ENCODE measurements at places on chromosomes 13 and 19.

DNA sequence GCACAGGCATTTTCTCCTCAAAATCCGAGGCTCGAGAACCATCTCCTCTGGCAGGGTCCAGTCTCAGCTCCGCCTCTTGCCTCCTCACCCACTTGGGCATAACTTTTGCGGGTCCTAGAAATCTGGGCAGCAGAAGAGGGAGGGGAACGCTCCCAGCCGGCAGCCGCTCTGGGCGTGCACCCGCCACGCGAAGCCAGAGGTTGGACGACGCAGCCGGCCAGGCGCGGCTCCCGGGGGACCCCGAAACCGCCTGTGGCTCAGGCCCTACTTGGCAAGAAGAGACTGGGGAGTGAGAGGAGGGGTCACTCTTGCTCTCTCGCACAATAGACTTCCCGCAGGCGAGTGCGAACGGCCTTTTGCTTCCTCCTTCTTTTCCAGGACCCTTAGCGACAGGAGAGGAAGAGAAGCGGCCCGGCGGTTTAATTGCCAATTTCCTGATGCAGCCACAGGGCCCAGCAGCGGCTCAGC, 6.0 kb upstream of the SOX1 start:
- DNase-seq, result no peak

- DNase-seq, result no peak
Measured at GRCh38 chr19:47762151-47762550, 16.4 kb upstream of the SELENOW start.

DNA sequence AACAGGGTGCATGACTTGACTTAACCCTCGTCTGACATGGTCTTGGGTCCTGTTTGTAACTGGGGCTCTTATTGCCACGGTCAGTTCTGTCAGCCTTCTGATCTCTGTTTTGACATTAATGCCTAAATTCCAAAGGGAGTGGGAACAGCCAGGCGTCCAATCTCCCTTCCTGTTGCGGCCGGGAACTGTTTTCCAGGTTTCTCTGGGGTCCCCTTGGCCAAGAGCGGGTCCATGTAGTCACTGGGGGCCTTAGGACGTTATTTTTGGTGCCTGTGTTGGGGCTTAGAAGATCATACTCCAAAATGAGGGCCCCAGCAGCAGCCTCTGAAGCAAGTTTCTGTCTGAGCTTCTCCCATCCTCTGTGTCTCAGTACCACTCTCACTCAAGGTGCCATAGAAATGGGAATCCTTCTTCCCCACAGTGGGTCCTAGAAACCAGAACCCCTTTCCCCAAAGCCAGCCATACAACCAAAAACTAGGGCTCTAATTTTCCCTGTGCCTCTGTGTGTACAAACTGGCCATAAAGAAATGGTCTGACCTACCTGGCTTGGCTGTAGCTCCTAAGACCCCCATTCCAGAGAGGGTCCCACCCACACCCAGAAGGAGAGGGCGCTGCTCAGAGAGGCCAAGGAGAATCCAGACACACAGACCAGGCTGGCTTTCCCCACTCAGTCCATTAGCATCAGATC, 50.4 kb downstream of the C13orf46 start:
- no peak for DNase-seq

GRCh38 chr13:113959198-113959597, 14.7 kb downstream of the C13orf46 start:
- DNase-seq, result no peak

DNA sequence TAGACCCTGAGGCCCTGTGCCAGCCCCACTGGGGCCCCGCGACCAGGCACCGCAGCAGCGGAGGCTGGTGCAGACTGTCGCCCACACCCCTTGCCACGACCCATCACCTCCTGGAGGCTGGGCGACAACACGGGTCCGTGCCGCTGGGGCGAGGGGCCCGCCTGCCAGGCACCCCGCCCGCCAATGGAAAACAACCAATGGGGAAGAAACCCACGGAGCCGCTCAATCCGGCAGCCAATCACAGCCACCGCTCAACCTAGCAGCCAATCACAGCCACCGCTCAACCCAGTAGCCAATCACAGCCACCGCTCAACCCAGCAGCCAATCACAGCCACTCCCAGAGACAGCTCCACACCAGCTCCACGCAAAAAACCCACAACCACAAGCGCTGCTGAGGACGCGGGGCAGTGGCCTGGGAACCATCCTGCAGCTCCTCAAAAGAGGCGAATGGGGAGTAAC, 29.7 kb downstream of the GPX4 start:
- DNase-seq, result peak; percentile 51

DNA sequence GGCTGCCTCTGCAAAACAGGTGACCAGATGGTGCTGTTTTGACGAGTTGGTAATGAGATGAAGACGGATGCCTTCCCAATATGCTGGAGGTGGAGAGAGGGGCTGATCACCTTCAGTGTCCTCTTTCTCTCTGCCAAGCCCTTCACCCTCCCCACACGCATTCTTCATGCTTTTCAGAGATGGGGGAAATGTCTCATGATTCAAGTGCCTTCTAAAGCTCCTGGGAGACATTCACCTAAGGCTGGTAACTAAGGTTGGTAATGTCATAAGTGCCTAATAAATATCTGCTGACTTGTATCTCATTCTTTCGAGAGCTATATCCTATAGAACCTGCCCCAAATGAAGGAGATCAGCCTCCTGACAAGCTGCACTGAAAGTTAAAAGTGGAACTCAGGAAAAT, 86.2 kb upstream of the MBNL2 start:
- no peak for DNase-seq

- DNase-seq, result no peak
Measured at GRCh38 chr13:98984118-98984517, 6.3 kb upstream of the DOCK9 start.

GRCh38 chr13:72839831-72840426, 58.0 kb downstream of the PIBF1 start:
- DNase-seq, result no peak

GRCh38 chr19:28607066-28607583, 605.8 kb downstream of the UQCRFS1 start:
- no peak for DNase-seq

DNA sequence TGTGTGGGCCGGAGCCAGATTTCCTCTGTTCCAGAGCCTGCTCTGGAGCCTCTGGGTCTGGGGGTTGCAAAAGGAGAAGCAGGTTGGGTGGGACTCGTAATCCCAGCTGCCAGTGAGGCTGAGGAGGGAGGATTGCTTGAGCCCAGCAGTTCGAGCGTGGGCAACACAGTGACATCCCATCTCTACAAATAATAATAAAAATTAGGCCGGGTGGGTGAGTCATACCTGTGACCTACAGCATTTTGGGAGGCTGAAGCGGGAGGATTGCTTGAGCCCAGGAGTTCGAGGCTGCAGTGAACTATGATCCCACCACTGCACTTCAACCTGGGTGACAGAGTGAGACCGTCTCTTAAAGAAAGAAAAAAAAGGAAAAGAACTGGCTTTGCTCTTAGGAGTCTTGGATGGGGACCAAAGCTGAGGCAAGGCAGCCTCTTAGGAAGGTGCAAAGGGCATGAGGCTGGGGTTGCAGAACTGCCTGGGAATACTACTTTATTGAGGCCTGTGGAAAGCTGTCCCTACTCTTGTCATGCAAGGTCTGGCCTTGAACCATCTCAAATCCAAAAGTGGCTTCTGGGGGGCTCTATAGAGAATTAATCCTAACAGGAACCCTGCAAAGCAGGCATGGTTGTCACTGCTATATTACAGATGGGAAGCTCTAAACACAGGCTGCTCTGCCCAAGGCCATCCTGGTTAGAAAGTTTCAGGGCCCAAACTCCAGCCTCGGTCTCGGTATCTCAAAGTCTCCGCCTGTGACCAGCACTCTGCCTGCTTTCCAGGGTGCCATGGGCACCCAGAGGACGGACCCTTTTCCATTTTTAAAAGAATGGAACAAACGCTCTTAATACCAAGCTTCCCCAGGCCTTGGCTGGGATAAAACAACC, 880 bp upstream of the C19orf12 start:
- DNase-seq, result no peak

- DNase-seq, result no peak
Measured at GRCh38 chr19:38223119-38223523, 901 bp downstream of the DPF1 start.

- no peak for DNase-seq
Measured at GRCh38 chr19:29364999-29365398, 152.0 kb upstream of the UQCRFS1 start.

DNA sequence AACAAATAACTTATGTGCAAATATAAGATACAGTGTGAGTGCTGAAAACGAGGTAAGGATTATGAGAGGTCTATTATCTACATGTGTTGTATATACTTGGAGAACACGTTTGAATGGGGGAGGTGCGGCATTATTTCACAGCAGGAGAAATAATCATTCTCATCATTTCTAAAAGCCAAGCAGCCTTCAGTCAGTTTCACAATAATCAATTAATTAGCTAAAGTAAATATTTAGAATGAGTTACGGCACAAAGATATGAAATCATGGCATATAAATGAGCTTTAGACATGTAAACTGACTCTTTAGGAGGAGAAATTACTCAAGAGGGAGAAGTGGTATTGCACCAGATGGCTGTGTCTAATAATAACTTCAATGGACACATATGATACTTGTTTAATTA, 366.6 kb downstream of the DNAJC15 start:
- DNase-seq, result no peak

DNA sequence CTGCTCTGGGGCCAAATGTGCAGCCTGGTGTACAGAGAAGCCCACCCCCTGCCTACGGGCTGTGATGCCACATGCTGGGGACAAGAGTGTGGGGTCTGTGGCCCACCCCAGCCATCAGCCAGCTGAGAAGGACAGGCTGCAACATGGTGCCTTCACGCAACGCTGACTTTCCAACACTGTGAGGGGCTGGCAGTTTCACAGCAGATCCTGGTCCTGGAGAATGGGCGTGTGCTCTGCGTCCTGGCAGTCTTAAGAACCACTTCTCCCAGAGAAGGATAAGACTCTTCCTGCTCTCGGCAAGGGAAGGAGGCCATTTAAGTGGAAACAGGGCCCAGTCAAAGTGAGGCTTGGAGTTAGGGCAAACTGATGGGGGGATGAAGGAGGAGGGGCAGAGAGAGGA, 4.6 kb downstream of the LRRC4B start:
- DNase-seq, result no peak

DNA sequence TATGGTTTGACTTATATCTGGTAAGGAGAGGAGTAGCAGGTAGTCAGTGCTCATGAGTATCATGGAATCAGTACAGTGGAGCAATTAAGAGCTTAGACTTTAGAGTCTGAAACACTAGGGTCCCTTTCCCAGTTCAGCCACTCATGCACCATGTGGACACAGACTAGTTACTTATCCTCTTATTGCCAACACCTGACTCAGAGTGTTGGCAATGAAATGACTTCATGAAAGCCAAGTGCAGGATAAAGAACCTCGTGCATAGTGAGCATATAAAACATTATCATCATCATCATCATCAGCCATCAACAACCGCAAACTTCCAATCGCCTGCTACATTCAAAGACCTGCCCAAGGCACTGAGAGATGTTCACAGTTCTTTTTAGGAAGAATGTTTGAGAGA, 164.2 kb downstream of the FOXO1 start:
- DNase-seq, result no peak

- no peak for DNase-seq
Measured at GRCh38 chr19:56156768-56157167, 15.7 kb downstream of the ZNF444 start.

DNA sequence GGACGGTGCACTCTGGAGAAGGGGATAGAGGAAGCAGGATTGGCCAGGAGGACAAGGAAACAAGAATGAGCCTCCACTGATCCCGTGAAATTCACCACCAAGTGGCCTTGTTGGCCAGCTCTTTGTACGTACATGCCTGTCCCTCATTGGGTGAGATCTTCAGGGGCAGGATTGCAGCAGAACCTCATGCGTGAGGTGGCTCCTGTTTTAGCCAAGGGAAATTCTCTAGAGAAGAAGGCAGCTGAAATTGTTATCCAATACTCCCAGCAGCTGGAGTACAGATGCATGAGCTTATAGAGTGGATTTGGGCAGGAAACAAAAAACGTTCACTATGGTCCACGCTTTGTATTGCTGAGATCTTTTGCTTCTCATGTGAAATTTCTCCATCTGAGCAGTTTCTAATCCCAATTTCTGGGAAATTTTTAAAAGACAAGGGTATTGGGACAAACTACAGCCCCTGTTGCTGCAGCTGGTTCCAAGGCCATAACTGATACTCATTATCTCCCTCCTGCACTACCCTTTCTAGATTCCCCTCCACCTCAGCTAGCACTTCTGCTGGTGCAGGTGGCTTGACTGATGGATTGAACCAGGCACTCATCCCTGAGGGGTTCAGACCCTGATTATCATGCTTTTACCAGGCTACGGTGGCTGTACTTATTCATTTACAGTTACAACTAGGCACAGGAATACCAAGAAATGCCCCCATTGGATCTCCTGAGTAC, 3.9 kb upstream of the RNF6 start:
- DNase-seq, result no peak

- no peak for DNase-seq
Measured at GRCh38 chr19:1864480-1865171, 1.2 kb upstream of the KLF16 start.

Measured in stimulated activated CD8-positive, alpha-beta memory T cell treated with anti-CD3 and anti-CD28 coated beads, Interleukin-7, amount 100 ng/mL, for 1 hour (primary cell).